ENCODE measurements at places on chromosomes 12 and 14. TPM values are rescaled to one million over a fixed set of nuclear protein-coding genes. Genes with fewer than 3 reads are reported as not detected.

DNA sequence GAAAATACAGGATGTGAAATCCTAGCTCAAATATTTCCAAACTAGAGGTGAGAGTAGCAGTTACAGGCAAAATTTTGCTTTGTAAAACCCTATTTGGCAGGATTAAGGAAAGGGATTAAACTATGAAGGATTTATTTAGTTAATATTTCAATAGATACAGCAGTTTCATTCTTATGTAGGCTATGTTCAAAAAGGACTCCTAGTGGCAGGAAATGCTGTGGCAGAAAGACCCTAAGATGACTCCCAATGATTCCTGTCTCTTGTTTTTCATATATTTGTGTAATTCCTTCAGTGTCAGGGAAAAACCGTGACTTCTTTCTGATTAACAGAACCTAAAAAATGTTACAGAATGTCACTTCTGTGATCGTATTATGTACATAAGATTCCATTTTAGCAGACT lies 299.5 kb upstream of the RPL10L start:
- no peak for DNase-seq

SLC39A9 gene
- total RNA-seq = 44.9 TPM

DNA sequence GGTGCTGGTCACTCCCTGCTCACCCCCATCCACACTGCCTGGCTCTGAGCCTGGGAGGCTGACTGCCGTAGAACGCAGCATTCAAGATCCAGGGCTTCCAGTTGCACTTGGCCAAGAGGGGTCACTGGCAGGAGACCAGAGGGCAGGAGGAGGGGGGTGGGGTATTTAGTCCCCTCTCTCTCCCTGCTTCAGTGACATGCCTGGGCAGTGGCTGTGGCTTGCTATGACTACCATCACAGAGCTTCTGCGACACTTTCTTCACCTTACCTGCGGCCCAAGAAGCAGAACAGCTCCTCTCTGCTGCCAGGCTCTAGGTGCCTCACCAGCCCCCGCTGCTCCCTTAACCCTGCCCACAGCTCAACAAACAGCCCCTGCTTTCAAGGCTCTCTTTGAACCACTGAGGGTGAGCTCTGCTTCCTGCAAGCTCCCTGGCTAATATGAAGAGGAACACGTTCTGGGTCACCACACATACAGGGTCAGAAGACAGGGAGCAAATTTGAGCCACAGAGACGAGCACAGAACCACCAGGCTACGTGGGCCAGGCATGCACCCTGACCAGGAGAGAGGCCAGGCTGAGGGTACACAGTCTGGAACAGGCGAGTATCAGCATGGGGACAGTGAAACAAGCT lies 55.7 kb downstream of the ITPK1 start:
- DNase-seq = no peak

LIN7A gene
- total RNA-seq = not detected

Data from activated T-cell treated with anti-CD3 and anti-CD28 coated beads, Interleukin-2, amount 50 U/mL, for 4 hours (primary cell).